Left forelimb (tissue), 1 donor: ENCODE measurements at places on chromosomes 12 and 14.

DNA sequence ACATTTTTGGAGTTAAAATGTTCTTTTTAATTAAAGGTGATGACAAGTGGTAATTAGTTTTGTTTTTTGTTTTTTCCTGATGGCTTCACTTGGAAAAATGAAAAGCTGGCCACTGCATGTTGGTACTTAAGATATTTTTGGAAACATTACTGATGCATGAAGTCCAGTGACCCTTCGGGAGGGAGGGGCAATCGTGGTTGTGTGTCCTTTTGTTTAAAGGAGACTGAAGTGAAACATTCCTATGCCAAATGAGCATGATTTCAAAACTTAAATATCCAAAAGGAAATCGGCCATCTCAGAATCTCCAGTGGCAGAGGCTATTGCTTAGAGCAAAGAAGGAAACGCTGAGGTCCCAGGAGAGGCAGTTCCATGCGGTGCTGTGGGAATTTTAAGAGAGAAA lies 20.1 kb downstream of the LTBP2 start:
- DNase-seq = no peak

DNA sequence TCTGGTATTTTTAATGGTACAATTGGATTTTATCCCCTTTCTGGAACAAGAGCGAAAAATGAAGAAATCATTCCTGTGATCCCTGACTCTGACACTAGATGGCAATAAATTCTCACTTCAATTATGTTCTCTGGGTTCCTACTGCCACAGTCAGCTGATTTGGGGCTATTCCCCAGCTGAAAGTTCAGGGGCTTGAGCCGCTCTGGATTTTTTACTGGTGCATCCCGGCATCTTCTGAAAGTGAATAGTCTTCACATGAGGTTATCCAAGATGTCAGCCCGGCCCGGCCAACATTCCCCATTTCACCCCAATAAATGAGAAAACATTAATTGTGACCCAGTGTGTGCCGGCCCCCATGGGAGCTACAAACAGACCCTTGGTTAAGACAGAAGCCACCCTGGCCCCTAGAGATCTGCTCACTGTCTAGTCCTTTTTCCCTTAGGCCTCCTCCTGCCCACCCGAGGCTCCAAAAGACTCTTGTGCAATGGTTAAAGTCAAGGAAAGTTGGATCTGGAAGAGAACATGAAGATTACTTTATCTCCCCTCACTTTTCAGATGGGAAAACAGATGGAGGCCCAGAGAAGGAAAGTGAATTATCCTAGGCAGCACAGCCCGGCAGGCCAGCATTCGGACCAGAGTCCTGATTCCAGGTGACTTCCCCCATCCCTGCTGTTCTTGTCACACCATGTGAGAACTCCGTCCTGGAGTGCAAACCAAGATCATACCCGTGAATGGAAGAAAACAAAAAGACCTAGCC lies 20.8 kb downstream of the CKAP4 start:
- DNase-seq = no peak

DNA sequence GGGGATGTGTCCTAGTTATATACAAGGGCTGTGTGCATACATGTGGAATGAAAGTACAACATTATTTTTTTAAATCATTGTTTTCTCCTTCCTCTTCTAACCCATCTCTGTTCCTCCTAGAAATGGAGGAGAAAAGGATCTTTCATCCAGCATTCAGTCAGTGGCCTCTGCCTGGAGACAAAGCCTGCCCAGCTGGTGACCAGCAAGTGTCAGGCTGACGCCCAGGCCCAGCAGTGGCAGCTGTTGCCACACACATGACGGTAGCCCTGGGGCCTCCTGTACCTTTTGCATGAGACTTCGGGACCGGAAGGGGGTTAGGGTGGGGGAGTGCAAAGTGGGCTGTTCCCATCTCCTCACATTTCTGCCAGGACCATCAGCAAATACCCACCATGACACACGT lies 46.2 kb downstream of the ERH start:
- DNase-seq = no peak

- DNase-seq = no peak
Measured at GRCh38 chr12:6730169-6730568, 6.3 kb downstream of the COPS7A start.

- DNase-seq = no peak
Measured at GRCh38 chr14:69708586-69709560, 58.1 kb upstream of the SRSF5 start.

- no peak for DNase-seq
Measured at GRCh38 chr12:43836475-43836989, 651 bp downstream of the TMEM117 start.

GRCh38 chr12:46590991-46591703 lies 218.6 kb upstream of the SLC38A2 start:
- no peak for DNase-seq

- DNase-seq = no peak
Measured at GRCh38 chr12:106894774-106895173, 60.9 kb upstream of the TMEM263 start.

GRCh38 chr14:94998685-94999084 lies 158.6 kb downstream of the DICER1 start:
- DNase-seq = no peak

- no peak for DNase-seq
Measured at GRCh38 chr12:46149079-46149464, 119.8 kb downstream of the SLC38A1 start.

- DNase-seq = no peak
Measured at GRCh38 chr14:55980970-55981369, 137.2 kb upstream of the PELI2 start.

GRCh38 chr12:45259675-45260074 lies 43.8 kb downstream of the ANO6 start:
- no peak for DNase-seq

GRCh38 chr14:66649498-66649897 lies 141.6 kb downstream of the GPHN start:
- no peak for DNase-seq
